Heart right ventricle (tissue), 16 donors: ENCODE measurements at places on chromosomes 16 and 17. TPM values are rescaled to one million over a fixed set of nuclear protein-coding genes. Genes with fewer than 3 reads are reported as not detected.

- DNase-seq = peak; percentile 58
These were observed at the start of gene CNTNAP1 for GRCh38 chr17:42681976-42682721. Gene CNTNAP1, plus strand, starts transcription at chr17:42682531. Its CDS starts 299 bp downstream, at chr17:42682830.

The ITGB3 gene
- 2.4 TPM for polyA plus RNA-seq

GRCh38 chr17:40542558-40543411, 22.5 kb downstream of the CCR7 start:
- DNase-seq = peak; percentile 75

The MFSD6L gene
- polyA plus RNA-seq = 0.03 TPM

- no peak for DNase-seq
These were observed 23.7 kb upstream of the PMFBP1 start for GRCh38 chr16:72195609-72196008.

The INCA1 gene
- 0.83 TPM for polyA plus RNA-seq
